ENCODE measurements at places on chromosomes 11 and 22.

DNA sequence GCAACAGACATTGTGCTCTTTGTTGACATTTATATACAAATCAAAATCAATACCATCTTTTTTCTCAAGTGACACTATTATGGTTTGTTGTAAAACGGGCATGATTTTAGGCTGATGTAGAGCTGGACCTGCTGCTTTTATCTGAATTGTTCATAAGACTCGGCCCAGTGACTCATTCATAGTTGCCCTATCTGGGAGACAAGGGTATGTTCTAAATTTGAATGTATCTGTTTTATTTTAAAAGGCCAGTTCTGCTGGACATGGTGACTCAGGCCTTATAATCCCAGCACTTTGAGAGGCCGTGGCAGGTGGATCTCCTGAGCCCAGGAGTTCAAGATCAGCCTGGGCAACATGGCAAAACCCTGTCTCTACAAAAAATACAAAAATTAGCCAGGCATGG is 39.3 kb downstream of the CEP295 start:
- DNase-seq = peak; percentile 24

- DNase-seq = no peak
Measured at GRCh38 chr22:44120314-44120704, 60.4 kb upstream of the PARVG start.

DNA sequence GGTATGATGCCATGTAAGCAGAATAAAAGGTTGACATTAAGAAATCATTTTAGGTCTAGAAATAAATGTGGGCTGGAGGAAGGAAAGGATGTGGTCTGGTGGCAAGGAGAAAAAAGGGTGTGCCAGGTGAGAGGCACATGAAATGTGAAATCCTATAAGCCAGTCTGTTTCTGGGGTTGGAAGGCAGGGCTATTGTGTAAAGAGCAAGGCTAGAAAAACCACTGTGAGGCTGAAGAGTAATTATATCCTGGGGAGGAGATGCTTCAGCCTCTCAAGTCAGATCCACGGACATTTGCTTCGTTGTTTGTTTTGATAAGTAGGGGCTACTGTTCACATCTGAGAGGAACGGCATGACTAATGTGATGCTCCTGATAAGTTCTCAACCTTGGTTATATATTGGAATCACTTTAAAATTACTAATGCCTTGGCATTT is 77.5 kb upstream of the CTSC start:
- DNase-seq = peak; percentile 51

DNA sequence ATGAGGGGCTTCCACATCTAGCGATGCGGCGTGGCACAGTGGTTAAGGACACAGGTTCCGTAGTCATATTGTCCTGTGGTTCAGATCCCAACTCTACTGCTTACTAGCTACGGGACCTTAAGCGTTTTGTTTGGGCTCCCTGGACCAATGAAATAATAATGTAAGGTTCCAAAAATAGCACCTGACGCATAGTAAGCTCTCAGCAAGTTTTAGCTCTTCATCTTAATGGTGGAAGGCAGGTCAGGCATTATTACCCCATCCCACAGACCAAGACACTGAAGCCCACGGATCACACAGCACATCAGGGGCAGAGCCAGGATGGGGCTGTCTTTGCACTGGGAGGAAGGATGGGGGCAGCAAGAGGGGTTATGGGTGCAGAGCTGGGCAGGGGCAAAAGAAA is 13.0 kb downstream of the DNAJB13 start:
- DNase-seq = no peak

DNA sequence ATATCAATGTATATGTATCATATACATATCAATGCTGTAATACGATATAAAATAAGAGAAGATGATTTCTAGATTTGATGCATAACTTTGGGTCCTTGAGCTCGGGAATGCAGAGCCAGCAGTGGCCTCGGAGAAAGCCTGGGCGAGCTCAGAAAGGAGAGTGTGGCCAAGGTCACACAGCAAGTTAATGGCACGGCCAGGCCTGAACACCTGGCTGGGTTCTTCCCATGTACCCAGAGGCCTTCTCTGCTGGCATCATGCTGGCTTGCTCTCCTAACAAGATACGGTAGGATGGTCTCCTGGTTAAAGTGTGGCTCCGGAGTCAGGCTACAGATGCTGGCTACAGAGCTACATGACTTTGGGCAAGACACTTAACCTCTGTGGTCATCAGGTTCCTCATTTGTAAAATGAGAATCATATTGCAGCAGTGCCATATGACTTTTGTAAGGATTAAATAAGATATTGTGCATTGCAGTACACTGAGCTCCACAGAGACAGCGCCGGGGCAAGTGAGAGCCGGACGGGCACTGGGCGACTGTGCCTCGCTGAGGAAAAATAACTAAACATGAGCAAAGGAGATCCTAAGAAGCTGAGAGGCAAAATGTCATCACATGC is 29.9 kb downstream of the TPST2 start:
- no peak for DNase-seq

DNA sequence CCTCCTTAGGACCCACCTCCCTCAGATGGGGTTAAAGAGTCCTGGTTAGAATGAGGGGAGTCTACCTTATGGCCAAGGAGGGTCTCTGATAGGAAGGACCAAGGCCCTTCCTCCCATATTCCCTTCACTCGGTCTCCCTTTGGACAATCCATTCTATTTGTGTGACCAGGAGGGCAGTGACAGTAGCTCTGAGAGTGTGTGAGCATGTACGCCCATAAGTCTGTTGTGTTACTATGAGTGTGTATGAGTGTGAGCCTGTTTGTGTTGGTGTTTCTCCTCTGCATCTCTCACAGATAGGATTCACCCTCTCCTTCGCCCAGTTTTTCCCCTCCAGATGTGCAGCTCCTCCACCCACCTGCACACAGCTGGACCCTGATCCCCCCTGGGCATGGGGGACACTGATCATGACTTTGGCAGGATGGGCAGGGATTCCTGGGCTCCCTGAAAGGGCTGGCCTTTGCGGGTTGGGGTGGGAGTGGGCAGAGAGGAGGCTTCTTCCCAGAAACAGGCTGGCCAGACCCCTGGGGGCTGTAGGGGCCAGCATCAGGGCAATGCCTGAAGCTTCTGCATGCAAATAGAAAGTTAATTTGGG is 14.5 kb downstream of the PHLDB1 start:
- no peak for DNase-seq

DNA sequence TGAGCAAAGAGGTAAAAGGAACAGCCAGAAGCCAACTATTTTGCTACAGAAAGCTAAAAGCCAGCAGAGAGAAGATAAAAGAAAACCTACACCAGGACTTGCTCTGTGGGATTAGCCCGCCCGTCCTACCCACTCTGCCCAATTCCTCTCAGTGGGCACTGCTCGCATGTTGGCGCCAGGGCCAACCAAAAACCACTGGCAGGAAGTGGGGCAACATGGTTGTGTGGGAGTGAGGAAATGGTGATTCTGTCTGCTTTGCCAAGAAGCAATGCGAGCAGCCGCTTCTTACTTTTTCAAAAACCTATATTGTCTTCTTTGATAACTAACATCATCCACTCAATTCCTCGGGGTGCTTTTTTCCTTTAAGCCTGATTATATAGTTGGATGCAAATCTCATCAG is 14.2 kb upstream of the APOA1 start:
- DNase-seq = no peak

DNA sequence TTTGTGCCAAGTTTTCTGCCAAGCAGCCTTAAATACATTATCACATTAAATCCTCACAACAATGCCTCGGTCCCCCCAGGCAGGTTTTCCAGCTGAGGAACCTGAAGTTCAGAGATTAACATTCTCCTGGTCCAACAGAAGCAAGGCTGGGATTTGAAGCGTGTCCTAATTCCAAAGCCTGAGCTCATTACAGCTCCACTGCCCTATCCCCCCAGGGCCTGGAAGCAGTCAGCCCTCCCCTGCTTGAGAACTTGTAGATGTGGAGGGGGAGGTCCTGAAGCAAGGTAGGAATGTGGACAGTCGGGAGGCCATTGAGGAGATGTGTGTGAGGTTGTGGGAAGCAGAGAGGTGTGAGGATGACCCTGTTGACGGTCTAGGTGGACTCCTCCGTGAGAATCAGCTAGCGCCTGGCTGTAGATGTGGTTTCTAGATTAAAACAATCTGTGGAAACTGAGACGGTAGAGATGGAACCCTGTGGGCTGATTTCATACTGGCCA is 8.1 kb downstream of the GRAMD1B start:
- peak; percentile 19 for DNase-seq

GRCh38 chr11:120182372-120182771 is 28.5 kb upstream of the OAF start:
- no peak for DNase-seq

DNA sequence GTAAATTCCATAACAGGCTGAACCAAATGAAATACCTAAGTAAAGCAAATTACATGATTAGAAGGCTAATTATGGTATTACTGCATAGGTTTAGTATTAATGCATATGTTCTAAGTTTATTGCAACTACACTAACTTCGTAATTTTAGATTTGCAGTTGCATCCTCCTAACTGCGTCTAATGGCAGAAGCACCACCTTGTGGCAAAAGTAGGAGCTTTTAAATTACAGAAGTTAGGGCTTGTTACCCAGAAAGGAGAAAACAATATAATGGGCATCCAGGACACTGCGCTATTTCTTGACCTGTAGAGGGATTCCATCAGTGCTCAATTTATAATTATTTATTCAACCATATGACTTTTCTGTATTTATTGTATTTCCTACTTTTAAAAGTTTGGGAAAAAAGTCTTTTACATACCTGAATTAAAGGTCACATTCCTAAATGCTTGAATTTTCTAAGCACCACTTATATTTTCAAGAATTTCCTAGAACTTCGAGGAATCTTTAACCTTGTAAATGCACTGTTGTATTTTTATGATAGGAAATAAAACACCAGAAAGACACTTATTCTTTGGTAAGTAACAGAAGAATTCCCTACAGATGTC is 16.3 kb upstream of the GPR83 start:
- peak; percentile 46 for DNase-seq

GRCh38 chr11:119727523-119728151 is 1.4 kb downstream of the NECTIN1 start:
- DNase-seq = no peak

GRCh38 chr22:24155627-24156140 is 25.6 kb upstream of the SUSD2 start:
- peak; percentile 86 for DNase-seq

DNA sequence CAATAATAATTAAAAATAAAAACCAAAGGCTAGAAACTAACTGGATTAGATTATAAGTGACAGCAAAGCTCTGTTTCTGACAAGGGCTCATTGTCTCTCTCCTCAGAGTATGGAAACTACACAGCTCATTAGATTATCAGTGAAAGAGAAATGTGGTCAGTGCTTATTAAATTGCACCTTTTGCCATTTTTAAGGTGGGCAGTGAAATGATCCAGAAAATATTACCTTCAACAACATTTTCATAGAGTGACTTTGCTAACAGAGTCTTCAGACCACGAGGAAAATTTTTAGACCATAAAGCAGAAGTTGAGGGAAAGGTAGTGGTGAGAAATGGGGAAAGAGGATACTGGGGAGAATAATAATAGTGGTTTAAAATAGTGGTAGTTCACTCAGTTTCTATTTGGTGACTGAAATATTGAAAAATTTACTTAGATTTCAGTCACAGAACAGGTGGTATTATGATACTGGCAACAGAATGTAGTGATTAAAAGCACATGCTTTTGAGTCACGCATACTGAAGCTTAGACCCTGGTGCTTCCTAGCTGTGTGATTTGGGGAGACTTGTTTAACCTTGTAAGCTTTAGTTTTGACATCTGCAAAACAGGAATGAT is 684.0 kb upstream of the CCDC90B start:
- no peak for DNase-seq

DNA sequence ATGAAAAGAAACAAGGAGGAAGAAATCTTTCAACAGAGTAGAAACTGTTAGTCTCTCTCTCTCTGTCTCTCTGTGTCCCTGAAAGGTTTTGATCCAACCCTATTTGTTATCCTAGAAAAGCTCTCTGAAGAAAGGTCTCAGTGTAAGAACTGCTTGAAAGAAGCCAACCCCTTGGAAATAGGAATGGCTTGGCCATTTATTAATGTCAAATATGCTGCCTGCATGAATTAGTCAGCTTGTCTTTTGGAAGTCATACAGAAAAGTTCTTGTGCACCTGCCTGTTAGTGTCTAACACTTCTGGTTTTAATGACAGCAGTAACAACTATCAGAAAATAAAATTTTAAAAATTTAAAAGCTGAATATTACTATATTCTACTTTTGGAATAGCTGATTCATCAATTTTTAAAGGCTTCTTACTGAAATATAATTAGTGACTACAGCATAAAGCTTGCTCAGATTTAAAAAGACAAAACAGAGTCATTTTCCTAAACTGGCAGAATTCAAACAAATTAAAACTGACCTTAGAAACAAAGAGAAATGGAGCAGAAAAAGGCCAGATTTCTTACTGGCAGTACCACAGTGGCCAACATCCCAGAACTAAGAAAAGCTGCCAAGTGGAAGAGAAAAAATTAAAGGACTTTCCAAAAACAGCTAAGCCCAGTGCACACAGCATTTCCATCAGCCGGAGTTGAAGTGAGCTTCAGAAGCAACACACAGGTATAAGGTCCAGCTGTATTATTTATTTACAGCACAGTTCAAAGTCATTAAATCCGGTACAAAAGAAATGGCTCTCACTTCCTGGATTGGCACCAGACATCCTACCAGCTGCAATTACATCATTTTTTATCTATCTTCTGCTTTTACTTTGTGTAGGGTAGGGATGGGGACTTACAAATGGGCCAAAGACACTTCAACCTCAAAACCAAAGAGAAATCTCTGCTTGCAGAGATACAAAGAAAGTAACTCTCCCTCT is 76.3 kb downstream of the PRCP start:
- DNase-seq = no peak

GRCh38 chr11:30282289-30282631 is 40.6 kb upstream of the ARL14EP start:
- no peak for DNase-seq

DNA sequence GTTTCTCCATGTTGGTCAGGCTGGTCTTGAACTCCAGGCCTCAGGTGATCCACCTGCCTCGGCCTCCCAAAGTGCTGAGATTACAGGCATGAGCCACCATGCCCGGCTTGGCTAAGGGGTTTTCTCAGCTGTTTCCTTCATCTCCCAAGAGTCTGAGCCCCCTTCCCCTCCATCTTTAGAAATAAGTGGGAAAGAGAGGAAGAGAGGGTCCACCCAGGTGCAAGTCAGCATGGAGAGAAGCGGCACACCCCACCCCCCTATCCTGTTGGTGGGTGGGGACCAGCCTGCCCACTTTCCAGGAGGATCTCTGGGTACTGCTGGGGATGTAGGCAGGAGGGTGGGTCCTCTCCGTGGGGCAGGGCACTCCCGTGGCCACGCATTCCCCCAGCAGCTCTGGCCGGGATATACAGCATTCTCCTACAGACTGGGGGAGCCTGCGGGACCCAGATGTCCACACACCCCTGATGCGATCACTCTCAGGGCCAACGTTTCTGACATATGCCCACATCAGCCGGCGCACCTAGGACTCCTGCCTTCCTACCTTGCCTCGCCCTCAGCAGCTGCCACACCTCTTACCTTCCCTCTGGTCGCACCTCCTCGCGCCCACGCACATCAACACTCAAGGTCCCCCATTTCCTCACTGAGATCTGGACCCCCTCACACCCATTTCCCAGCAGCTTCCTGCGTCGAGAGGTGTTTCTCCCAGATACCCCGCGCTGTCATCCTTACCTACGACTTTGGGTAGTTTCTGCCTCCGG is 8.9 kb downstream of the SCARF2 start:
- DNase-seq = no peak

All from HFFc6 (cell line).